ENCODE measurements at places on chromosomes 4 and X.

DNA sequence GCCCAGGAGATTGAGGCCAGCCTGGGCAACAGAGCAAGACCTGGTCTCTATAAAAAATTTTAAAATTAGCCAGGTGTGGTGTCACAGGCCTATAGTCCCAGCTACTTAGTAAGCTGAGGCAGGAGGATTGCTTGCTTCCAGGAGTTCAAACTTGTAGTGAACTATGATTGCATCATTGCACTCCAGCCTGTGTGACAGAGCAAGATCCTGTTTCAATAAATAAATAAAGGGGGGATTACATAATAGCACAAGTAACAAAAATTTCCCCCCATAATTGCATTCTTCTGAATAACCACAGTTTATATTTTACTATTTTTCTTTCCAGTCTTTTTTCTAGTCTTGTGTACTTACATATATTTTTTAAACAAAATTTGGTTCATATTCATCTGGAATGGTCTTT, 135.6 kb downstream of the CHIC2 start:
- no peak for DNase-seq

- DNase-seq = no peak
These were observed 666.8 kb downstream of the PCDH18 start for GRCh38 chr4:136865526-136865925.

GRCh38 chr4:101123231-101123630, 224.1 kb downstream of the PPP3CA start:
- DNase-seq = no peak

GRCh38 chr4:123856689-123857545, 460.3 kb downstream of the SPRY1 start:
- peak; percentile 71 for DNase-seq

- no peak for DNase-seq
These were observed 71.5 kb downstream of the ANAPC4 start for GRCh38 chr4:25448379-25449109.

GRCh38 chr4:52051213-52051614, at the start of gene SPATA18:
SPATA18 (plus strand) TSS chr4:52051304; CDS start chr4:52051705, 401 bp downstream.
- no peak for DNase-seq

Data from pulmonary artery endothelial cell (primary cell).